ENCODE measurements at places on chromosomes 4 and X. TPM values are rescaled to one million over a fixed set of nuclear protein-coding genes. Genes with fewer than 3 reads are reported as not detected.

- no peak for DNase-seq
- H3K27ac ChIP-seq: peak overlapping the region; percentile 81
- peak overlapping the region; percentile 48 for H3K4me3 ChIP-seq
- H3K36me3 ChIP-seq: peaks cover 63% of the 10 kb centered on the region
- peaks cover 37% of the 10 kb centered on the region for H3K4me1 ChIP-seq
These were observed 4.2 kb downstream of the RPS4X start for GRCh38 chrX:72272868-72273267.

DNA sequence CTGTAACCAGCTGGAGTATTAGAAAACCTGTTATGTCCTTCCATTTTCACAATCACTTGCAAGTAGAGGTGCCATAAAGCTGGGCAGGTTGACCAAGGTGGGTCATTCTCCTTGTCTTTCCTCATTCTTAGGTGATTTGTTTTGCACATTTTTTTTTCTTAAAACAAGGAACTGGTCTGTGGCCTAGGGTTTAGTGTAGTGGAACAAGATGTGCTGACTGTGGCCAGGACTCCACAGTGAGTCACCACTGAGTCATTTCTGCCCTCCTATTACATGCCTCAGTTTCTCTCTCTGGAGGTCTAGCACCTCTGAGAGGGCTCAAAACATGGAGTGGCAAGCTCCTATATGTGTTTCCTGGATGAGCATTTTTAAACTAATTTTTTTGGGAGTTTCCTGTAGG, 355.9 kb downstream of the GPM6A start:
- no peaks in the 10 kb centered on the region for H3K27me3 ChIP-seq
- DNase-seq: no peak
- no peaks in the 10 kb centered on the region for H3K36me3 ChIP-seq
- H3K4me3 ChIP-seq: no peak overlapping the region
- H3K4me1 ChIP-seq: no peaks in the 10 kb centered on the region

GRCh38 chrX:14883826-14884225, 10.6 kb downstream of the MOSPD2 start:
- H3K27ac ChIP-seq: peak overlapping the region; percentile 84
- H3K27me3 ChIP-seq: no peaks in the 10 kb centered on the region
- DNase-seq: no peak
- H3K4me1 ChIP-seq: peaks cover 19% of the 10 kb centered on the region
- no peak overlapping the region for H3K4me3 ChIP-seq
- H3K36me3 ChIP-seq: peaks cover 13% of the 10 kb centered on the region

DNA sequence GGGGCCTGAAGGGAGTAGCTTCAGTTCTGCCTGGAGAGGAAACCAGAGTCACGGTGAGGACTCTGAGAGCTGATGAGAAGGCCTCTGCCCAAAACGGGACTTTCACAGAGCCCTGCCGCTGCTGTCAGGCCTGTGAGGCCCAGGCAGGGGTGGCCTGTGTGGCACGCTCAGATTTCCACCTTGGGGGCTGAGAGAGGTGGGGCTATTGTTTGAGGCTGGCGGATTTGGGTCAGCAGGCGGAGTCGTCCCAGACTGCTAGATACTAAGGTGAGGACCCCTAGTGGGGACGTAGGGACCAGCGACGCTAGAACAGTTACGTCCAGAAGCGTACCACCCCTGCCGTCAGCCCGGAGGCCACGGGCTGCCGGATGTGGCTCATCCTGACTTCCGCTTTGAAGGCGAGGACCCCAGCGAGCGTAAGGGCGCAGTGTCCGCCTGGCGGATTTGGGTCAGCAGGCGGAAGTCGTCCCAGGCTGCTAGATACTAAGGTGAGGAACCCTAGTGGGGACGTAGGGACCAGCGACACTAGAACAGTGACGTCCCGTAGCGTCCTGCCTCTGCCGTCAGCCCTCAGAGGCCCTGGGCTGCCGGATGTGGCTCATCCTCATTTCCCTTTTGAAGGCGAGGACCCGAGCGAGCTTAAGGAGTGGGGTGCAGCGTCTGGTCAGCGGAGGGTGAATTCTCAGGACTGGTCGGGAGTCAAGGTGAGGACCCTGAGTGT, at the start of gene MAGEB1:
TSS of gene MAGEB1 (plus strand) at position 378 of the 721 bp plus-strand sequence. CDS start 3,348 bp downstream, outside the sequence.
- no peak within 1 kb of the TSS for H3K27ac ChIP-seq
- no peaks in the 10 kb centered on the region for H3K27me3 ChIP-seq
- no peak for DNase-seq
- no peaks in the 10 kb centered on the region for H3K4me1 ChIP-seq
- H3K4me3 ChIP-seq: no peak within 1 kb of the TSS
- no peaks in the 10 kb centered on the region for H3K36me3 ChIP-seq

Gene MAGEC1
- total RNA-seq: not detected

Gene NIPAL1
- 1.8 TPM for total RNA-seq

Data from activated naive CD8-positive, alpha-beta T cell treated with anti-CD3 and anti-CD28 coated beads for 36 hours (primary cell).